Activated CD4-positive, alpha-beta T cell treated with anti-CD3 and anti-CD28 coated beads, Interleukin-2, Interleukin-6, amounts not matched to agents 100 ng/mL and 50 ng/mL, durations not matched to agents 16 hours and 8 hours (primary cell): ENCODE measurements at places on chromosomes 4 and X.
A peak's percentile ranks its signal among the peaks of the same experiment; 100 is the strongest.

DNA sequence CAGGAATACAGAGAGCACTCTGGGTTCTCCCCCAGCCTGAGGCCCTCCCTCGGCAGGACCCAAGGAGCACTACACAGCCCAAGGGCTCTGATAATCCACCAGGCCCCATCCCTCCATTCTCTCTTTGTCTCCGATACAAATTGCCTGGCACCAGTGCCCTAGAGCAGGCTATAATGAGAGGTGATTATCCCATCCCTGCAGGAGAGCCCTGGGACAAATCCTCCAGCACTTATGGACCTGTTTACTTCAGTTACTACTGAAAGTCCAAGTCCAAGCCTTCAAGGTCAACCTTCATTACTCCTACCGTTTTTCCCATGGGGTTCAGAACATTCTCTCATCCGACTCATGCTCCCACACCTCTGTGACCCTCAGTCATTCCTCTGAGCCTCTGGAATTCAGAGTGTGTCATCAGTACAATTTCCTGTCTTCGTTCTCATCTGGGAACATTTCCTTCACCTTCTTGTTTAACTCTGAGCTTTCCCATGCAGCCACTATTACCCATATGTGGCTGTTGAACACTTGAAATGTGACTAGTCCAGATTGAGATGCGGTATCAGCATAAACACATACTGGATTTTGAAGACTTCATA lies 299.0 kb downstream of the RAPGEF2 start:
- DNase-seq = no peak

GRCh38 chr4:100590325-100590724 lies 72.5 kb upstream of the EMCN start:
- DNase-seq = no peak

DNA sequence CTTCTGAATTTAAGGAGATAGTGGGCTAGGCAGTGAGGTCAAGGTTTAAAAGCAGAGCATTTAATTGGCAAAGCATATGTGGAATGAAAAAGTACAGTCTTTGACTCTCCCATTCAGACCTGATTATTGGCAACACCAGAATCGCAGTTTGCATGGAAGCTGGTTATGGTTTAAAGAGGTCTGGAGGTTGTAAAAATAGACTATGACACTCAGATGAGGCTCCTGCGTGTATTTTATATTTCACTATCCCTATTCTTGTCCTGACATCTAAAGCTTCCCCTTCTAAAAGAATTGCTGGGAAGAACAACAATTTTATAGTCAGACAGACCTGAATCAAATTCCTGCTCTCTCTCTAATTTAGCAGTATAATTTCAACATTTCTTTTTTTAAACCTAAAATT lies 302.9 kb downstream of the PCDH7 start:
- DNase-seq = no peak

DNA sequence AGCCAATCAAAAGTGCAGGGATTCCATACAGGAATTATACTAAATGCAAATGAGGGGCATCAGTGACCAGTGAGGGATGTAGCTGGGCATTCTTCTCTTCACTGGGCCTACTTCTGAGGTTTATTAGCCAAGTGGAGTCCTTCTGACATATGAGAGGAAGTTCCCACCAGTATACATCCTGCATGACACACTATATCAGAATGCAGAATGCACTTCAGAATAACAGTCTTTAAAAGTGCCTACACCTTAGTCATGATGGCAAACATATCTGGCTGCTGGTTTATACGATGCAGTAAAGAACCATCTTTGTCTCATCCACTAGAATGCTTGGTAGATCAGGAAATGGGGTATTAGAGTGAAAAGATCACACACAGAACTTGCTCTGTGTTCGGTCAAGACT lies 180.3 kb upstream of the PPARGC1A start:
- DNase-seq = no peak

- peak; percentile 21 for DNase-seq
Measured at GRCh38 chrX:24203072-24203808, 53.7 kb downstream of the ZFX start.

DNA sequence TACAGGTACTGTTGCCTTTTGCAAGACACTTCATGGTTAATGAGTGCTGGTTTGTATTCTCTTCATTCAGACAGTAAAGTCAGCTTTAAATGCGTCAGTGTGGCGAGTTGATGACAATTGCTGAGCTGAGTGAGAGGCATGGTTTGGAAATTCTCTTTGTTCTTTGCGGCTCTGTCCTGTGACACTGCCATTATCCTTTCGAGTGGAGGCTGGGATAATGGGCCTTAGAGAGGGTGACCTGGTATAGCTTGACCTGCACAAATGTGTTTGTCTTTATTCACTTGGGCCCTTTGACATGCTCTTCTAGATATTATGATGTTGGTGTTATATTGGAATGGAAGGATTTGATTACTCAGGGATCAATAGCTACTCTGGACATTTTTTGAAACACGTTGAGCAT lies 208.5 kb upstream of the FAT1 start:
- no peak for DNase-seq

- no peak for DNase-seq
Measured at GRCh38 chrX:74467656-74468055, 46.4 kb downstream of the SLC16A2 start.

- DNase-seq = no peak
Measured at GRCh38 chr4:103895876-103896465, 176.2 kb upstream of the TACR3 start.
